ENCODE measurements at places on chromosomes 2 and 18.

GRCh38 chr2:42567364-42567763 lies 1.1 kb upstream of the MTA3 start:
- no peak for DNase-seq

- DNase-seq, result no peak
Observed at GRCh38 chr2:86453836-86454235, 12.7 kb downstream of the KDM3A start.

- DNase-seq, result no peak
Observed at GRCh38 chr2:232363784-232364615, 14.6 kb upstream of the ALPP start.

GRCh38 chr2:12501469-12502158 lies 215.1 kb upstream of the TRIB2 start:
- DNase-seq, result peak; percentile 21

DNA sequence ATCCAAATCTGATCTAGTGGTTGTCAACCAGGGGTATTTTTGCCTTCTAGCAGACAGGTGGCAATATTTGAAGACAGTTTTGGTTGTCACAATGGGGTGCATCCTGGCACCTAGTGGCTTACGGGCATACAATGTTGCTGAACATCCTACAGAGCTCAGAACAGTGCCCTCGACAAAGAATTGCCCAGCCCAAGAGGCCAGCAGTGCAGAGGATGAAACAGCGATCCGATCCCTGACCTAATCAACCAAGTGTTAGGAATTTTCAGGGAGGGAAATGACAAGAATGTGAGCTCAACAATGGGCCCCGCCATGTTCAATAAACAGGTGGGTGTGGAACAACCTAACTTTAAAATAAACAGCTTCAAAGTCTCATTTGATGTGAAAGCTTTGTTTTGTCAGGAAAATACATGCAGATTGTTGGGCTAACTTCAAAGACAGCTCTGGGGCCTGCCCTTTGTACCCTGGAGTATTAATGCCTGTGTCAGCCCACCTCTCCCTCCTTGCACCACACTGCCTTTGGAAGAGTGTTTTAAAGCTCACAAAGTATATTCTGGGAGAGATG lies 22.5 kb upstream of the SCYGR5 start:
- DNase-seq, result no peak

- no peak for DNase-seq
Observed at GRCh38 chr18:76318607-76319006, 176.4 kb downstream of the ZNF516 start.

GRCh38 chr2:138298120-138298814 lies 203.3 kb upstream of the SPOPL start:
- DNase-seq, result no peak

- DNase-seq, result no peak
Observed at GRCh38 chr18:13625355-13625754, 101.0 kb downstream of the FAM210A start.

DNA sequence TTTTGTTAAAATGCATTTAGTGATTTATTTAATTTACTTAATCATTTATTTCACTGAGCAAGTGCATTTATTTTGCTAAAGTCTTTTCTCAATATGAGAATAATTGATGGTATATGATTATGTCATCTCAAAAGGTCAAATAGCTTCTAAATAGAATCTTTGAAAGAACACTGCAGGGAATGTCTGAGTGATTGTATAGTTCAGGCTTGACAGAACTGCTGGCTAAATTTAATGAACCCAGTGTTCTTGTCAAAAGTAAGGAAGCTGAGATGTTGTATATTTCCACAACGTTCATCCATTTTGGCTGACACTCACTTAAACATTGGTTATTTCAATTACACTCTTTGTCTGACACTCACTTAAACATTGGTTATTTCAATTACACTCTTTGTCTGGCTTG lies 39.3 kb upstream of the CDH7 start:
- DNase-seq, result no peak

GRCh38 chr2:40405465-40405864 lies 46.4 kb downstream of the SLC8A1 start:
- no peak for DNase-seq

- DNase-seq, result no peak
Observed at GRCh38 chr2:46702537-46702936, 213.1 kb downstream of the MCFD2 start.

- no peak for DNase-seq
Observed at GRCh38 chr2:58484221-58484620, 243.1 kb upstream of the FANCL start.

DNA sequence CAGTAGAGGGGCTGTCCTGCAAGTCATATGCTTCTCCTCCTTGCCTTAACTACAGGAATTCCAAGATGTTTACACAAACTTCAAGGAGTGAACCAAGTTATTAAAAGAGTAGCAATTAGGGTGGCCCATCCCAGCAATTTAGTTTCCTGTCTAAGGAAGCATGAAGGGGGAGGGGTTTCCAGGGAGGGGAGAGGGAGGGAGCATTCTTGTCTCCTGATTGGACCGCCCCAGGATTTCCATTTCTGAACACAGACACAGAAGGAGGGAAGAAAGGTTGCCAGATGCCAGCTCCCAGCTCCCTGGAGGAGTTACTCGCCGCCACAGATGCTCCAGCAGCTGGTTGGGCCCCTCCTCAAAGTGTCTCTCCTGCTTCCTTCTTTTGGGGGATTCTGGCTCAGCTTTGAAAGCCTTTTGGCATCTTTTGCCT lies 107.6 kb downstream of the TRIB2 start:
- DNase-seq, result no peak

GRCh38 chr18:75524181-75524580 lies 96.7 kb upstream of the SMIM21 start:
- DNase-seq, result no peak

- no peak for DNase-seq
Observed at GRCh38 chr2:28710545-28710944, 41.1 kb upstream of the PPP1CB start.

DNA sequence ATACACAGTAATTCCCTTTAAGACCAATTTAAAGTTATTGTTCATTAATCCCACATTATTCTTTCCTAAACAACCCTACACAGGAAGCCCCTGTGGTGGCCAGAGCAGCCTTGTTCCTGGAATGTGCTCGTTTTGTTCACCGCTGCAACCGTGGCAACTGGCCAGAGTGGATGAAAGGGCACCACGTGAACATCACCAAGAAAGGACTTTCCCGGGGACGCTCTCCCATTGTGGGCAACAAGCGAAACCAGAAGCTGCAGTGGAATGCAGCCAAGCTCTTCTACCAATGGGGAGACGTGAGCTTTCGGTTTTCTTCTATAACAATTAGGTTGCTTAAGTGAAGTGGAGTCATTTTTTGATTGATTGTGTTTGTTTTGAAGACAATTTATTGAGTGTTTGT lies 101.0 kb downstream of the UNC80 start:
- no peak for DNase-seq

DNA sequence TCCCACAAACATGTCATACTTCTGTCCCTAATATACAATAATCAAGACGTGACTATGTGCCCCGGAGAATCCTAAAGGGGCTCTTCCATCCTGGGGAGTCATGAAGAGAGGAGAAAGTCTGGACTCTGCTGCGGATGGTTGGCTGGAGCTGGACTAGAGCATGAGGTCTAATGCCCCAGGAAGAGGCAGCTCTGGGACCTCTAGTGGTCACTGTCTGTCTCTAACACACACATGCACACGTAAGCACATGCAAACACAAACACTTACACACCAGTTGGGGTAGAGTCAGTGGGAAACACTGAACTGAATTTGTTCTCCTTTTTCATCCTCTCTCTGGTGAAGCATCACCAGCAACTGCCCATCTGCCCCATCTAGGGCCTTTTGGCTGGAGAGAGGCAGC lies 271.6 kb downstream of the TDRD15 start:
- no peak for DNase-seq

- DNase-seq, result no peak
Observed at GRCh38 chr2:40440835-40441234, 11.1 kb downstream of the SLC8A1 start.

- no peak for DNase-seq
Observed at GRCh38 chr2:109120166-109120565, 8.8 kb upstream of the SH3RF3 start.

DNA sequence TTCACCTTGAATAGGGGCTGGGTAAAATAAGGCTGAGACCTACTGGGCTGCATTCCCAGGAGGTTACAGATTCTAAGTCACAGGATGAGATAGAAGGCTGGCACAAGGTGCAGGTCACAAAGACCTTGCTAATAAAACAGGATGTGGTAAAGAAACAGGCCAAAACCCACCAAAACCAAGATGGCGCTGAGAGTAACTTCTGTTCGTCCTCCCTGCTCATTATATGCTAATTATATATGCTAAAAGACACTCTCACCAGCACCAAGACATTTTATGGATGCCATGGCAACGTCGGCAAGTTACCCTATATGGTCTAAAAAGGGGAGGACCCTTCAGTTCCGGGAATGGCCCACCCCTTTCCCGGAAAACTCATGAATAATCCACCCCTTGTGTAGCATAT lies 711.5 kb upstream of the KLHL29 start:
- DNase-seq, result no peak

DNA sequence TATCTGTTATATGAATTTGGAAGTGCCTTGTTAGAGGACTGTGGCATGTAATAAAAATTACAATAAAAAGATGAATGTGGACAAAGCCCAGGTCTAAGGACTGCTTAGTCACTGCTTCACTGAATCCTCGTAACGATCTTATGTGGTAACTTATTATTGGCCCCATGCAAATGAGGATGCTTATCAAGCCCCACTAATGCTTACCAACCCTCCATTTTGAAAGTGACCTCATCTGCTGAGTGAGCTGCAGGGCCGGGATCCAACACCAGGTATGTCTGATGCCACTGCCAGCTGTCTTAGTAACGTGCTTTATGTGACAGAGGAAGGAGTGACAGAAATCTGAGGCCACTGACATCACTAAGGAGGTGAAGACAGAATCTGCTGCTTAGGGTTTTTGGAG lies 65.3 kb upstream of the CCDC85A start:
- no peak for DNase-seq

DNA sequence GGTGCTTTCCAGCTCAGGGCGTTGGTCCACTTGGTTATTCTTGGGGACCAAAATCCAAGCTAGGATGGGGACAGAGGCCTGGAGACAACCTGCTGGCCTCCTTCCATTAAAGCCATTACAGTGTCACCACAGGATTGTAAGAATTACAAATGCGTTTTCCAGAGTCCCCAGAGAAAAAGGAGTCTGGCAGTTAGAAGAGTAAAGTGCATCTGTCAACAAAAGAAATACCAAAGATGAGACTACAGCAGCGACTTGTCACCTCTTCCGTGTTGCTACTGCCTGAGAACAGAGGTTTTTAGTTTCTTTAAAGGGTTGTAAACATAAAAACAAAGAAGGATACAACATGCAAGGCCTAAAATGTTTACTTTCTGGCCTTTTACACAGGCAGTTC lies 235.7 kb downstream of the AGAP1 start:
- DNase-seq, result no peak

DNA sequence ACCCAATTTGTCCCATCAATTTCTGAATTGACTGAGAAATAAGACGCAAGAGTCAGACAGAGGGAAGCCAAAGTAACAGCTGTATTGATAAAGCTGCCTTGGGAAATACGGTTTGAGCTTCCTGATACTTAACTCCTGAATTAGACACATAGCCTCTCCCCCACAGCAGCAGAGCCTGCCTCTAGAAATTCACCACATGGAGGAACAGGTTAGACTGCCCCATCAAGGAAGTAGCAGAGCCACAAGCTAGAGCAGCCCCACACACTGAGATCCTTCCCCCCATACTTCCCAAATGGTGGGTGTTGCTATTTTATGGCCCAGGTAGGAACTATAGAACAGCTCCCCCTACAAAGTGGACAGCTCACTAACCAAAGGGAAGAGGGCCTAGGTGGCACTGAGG lies 220.0 kb downstream of the SMAD2 start:
- no peak for DNase-seq

DNA sequence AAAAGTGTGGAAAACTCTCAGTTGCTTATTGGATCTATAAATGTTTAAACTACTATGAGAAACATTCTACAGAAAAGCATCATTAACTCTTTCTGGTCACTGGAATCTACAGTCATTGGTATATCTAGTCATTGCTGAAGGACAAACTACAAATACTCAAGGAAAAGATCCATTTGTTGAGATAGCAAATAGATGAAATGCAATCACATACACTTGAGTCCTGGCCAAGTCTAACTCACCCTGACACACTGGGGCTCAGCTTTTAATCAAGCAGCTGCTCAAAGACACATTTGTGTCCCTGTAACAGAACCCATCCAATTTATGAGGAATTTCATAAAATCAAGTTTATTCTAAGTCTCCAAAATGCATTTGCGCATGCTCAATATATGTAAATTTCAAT lies 68.7 kb downstream of the CDH2 start:
- no peak for DNase-seq

DNA sequence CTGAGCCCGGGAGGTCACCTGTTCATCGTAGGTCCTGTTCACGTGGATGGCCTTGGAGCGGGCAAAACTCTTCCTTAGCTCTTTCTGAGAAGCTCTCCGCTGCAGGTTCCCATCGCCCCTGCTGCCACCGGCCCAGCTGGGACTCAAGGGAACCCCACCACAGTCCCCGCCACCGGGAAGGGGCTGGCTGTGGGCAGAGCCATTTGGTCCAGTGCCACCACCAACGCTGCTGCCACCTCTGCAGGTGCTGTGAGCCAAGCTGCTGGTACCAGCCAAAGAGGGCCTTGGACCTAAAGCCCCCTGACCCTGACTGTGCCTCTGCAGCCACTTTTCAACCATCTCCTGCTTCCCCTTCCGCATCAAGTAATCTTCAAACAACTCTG lies 586 bp downstream of the PDE11A start:
- DNase-seq, result no peak

GRCh38 chr18:46418663-46419260 lies 238.3 kb downstream of the LOXHD1 start:
- no peak for DNase-seq

GRCh38 chr2:181660181-181660580 lies 3.3 kb upstream of the CERKL start:
- no peak for DNase-seq

DNA sequence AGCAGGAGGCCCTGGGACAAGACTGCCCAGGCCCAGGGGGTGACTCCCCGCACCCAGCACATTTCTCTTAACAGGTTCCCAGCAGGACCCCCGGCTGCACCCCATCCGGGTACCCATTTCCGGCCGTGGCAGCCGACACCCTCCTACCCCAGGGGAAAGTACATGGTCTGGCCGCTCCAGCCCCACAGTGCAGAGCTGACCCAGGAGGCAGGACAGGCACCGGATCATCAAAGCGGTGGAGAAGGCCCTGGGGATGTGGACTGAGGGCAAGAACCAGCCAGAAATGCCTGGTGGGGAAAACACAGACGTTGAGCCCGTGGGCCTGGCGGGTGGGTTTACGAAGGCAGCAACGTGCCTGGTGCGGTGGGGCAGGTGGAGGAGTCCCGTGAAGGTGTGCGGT lies 79.5 kb upstream of the GPC1 start:
- DNase-seq, result no peak
